ENCODE measurements at places on chromosomes 2 and 18.

- DNase-seq = no peak
These were observed 282.0 kb downstream of the RPRM start for GRCh38 chr2:153196378-153197058.

- no peak for DNase-seq
These were observed 61.7 kb downstream of the KCMF1 start for GRCh38 chr2:85032621-85033020.

GRCh38 chr2:240429341-240429871 is 6.1 kb upstream of the GPC1 start:
- no peak for DNase-seq

- no peak for DNase-seq
These were observed 230.8 kb upstream of the RAB6C start for GRCh38 chr2:129748653-129749052.

GRCh38 chr2:95266781-95267430 is 7.3 kb upstream of the PROM2 start:
- DNase-seq = no peak

- no peak for DNase-seq
These were observed 63.2 kb downstream of the POLE4 start for GRCh38 chr2:75021672-75022071.

DNA sequence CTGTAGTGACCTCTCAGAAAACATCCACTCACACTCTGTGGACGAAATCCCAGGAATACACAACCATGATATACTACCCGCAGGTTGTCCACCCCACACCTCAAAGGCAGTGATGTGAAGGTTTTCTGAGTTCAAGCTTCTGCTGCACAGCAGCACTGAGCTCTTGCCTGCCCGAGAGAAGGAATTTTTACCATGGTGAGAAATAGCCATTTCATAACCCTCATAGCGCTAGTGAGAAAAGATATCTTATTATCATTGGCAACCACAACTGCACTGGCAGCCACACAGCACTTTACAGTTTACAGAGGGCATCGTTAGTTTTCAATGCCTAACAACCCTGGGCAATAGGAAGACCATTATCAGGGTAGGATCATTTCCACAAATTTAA is 36.9 kb downstream of the NAPG start:
- DNase-seq = no peak

- DNase-seq = no peak
These were observed 53.0 kb upstream of the LRP2 start for GRCh38 chr2:169415233-169415748.

- no peak for DNase-seq
These were observed 337.0 kb downstream of the RAD51AP2 start for GRCh38 chr2:17181051-17181752.

- DNase-seq = no peak
These were observed 26.7 kb downstream of the GPC1 start for GRCh38 chr2:240462073-240462706.

DNA sequence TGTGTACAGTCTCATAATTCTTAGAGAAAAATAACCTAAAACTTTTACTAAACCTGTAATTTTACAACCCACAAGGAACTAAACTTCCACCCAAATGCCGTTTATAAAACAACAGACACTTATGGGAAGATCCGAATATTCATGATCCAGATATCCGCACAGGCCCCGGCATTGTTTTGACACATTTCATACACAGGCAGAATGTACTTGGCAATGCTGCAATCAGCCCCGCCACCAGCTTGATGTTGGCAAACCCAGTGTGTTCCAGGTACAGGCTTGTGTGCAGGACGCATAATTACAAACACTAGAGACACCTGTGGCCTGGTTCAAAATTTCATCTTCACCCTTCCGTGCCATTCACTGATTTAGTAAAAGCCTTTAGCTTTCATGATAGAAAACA is 393.0 kb upstream of the SALL3 start:
- no peak for DNase-seq

GRCh38 chr2:234821946-234822475 is 129.8 kb upstream of the SH3BP4 start:
- no peak for DNase-seq

DNA sequence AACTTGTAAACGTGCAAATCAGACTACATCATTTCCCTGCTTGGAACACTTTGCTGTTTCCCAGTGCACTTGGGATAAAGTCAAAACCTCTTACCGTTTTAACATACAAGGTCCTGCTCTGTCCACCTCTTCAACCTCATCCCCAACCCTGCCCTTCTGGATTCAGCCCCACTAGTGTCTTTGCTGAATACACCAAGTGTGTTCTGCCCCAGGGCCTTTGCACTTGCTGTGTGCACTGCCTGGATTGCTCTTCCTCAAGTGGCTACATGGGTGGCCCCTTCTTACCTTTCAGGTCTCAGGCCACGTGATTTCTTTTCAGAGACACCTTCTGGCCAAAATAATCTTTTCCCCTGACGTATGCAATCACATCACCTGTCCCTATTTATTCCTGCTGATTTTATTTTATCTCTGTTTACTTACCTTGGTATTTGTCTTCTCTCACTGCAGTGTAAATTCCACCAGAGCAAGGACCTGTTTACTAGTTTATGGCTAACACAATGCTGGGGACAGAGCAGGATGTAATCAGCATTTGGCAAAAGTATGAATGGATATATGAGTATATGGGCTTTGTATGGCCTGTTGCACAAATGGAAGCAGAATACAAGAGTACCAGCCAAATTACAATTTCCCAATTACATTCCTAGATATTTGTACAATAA is 63.9 kb downstream of the MAPK4 start:
- no peak for DNase-seq

DNA sequence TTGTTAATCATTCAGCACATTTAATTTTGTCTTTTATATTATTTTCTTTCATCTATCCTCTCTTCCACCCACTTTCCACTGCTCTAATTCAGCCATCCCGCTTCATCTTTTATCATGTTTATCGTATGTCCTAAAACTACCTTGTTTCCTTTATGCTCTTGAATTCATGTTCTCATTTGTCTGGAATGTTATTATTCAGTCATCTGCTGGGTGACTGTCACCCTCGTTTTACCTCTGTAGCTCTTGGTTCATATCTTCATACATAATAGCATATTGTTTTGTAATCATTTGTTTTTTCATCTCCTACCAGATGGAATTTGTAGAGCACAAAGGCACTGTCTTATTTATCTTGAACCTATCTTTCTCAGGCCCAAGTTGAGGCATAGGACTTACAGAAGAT is 37.0 kb downstream of the SMCHD1 start:
- no peak for DNase-seq

- DNase-seq = peak; percentile 14
These were observed 13.9 kb downstream of the RDH14 start for GRCh38 chr2:18546567-18546966.

DNA sequence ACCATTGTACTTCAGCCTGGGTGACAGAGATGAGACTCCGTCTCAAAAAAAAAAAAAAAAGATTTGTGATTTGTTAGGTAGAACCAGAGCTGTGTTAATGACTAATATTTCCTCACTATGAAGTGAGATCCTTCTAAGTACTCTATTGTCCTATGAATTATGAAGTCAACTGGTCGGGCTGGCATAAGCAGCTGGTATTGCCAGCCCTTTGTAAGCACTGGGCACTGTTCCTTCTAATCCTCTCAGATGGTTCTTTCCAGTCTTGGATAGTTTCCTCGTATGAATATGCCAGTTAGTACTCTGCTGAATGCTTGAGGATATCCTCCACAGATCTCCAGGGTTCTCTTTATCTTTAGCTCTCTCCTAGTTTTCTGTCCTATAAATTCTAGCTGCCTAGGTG is 223.1 kb upstream of the SP5 start:
- DNase-seq = no peak

DNA sequence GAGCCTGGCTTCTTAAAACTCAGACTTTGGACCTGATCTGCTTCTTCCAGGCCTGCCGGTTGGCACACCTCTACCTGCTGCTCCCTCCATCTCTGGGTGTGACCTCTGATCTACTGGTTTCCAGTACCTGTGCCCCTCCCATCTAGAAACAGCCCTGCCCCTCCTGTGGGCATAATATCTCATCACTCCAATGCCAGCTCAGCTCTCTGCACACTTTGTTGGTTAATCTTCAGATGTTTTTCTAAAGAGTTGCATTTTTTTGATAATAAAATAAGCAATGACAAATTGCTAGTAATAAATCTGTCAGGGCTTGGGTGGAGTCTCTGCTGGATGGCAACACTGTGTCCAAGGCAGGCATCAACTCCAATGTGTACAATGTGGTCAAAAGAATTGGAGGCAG is 89.6 kb upstream of the PPP1CB start:
- no peak for DNase-seq

- no peak for DNase-seq
These were observed 863.9 kb downstream of the ERBB4 start for GRCh38 chr2:211674715-211675114.

- no peak for DNase-seq
These were observed 34.6 kb downstream of the HS6ST1 start for GRCh38 chr2:128284037-128284441.

DNA sequence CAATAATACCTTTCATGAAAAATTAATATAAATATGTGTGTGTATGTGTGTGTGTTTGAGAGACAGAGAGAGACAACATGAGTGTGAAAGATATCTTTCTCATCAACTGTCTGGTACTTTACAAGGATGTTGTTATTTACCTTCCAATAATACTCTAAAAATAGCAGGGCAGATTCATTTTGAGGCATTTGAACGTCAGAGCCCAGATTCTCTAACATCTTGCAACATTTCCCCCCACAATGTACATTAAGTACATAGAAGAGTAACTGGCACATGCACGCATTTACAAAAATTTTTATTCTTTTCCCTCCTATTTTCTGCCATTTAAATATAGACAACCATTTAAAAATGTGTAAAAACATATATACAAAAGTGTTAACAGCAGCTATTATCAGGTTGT is 100.9 kb downstream of the PID1 start:
- DNase-seq = no peak

All from GM12865 (cell line).